ENCODE measurements at places on chromosomes 16 and 17. TPM values are rescaled to one million over a fixed set of nuclear protein-coding genes. Genes with fewer than 3 reads are reported as not detected.

- DNase-seq: no peak
- H3K27ac ChIP-seq: no peak overlapping the region
- no peak overlapping the region for H3K4me3 ChIP-seq
- H3K27me3 ChIP-seq: no peaks in the 10 kb centered on the region
These were observed 209.4 kb upstream of the C16orf82 start for GRCh38 chr16:26857371-26857770.

DNA sequence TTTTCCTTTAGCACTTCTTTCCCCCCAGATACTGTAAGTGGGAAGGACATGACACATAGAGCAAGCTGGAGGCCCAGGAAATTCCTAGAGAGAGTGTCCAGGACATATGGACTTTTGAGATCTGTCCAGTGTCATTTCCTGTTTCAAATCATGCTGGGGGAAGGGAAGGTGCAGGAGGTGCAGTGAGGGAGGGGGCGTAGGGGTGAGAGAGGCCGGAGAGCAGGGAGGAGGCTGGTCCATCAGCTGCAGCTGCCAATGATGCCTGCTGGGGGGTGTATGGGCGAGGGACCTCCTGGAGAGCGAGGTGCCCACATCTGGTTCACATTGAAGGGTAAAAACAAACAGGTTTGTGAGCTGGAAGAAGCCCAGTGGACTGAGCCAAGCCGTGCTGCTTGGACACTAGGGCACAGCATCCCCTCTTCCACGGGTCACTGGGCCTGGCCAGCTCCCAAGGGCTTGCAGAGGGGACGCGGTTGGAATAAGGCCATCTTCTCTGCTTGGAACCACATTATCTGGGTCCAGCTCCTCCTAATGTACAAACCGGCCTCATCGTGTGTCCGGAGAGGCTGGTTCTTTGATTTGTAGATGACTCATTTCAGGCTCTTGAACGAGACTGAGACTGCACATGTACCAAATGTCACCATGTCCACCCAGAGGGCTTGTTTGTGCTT, 70.4 kb upstream of the SMURF2 start:
- H3K27me3 ChIP-seq: no peaks in the 10 kb centered on the region
- no peak overlapping the region for H3K27ac ChIP-seq
- H3K4me3 ChIP-seq: no peak overlapping the region
- DNase-seq: no peak
- no peaks in the 10 kb centered on the region for H3K36me3 ChIP-seq
- H3K4me1 ChIP-seq: no peaks in the 10 kb centered on the region

GRCh38 chr17:17580662-17581470, 10.6 kb downstream of the PEMT start:
- H3K27ac ChIP-seq: peak overlapping the region; percentile 96
- no peaks in the 10 kb centered on the region for H3K36me3 ChIP-seq
- DNase-seq: peak; percentile 58

DNA sequence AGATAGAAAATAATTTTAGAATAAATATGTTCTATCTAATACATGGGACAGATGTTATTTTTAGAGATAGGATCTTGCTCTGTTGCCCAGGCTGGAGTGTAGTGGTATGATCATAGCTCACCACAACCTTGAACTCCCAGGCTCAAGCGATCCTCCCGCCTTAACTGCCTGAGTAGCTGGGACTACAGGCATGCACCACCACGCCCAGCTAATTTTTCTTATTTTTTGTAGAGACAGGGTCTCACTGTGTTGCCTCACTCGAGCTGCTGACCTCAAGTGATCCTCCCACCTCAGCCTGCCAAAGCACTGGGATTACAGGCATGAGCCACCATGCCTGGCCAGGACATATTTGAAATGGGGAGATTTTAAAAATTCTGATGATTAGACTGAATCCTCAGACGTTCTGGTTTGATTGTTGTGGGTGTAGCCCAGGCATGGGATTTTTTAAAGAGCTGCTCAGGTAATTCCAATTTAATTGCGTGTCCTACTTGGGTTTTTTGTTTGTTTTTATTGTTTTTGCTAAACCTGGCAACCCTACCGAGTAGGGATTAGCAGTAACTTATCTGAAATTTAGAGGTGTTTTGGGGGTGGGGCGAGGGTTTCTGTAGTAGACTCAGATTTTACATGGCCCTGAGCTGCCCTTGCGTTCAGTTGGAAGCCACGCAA, 142.9 kb downstream of the RAB11FIP4 start:
- H3K27ac ChIP-seq: no peak overlapping the region
- peak; percentile 29 for DNase-seq
- no peak overlapping the region for H3K4me3 ChIP-seq
- no peaks in the 10 kb centered on the region for H3K27me3 ChIP-seq
- H3K36me3 ChIP-seq: no peaks in the 10 kb centered on the region

GRCh38 chr16:82583422-82583821, 43.3 kb upstream of the CDH13 start:
- no peaks in the 10 kb centered on the region for H3K36me3 ChIP-seq
- H3K4me1 ChIP-seq: no peaks in the 10 kb centered on the region
- DNase-seq: peak; percentile 1
- no peaks in the 10 kb centered on the region for H3K27me3 ChIP-seq
- H3K4me3 ChIP-seq: no peak overlapping the region
- no peak overlapping the region for H3K27ac ChIP-seq

DNA sequence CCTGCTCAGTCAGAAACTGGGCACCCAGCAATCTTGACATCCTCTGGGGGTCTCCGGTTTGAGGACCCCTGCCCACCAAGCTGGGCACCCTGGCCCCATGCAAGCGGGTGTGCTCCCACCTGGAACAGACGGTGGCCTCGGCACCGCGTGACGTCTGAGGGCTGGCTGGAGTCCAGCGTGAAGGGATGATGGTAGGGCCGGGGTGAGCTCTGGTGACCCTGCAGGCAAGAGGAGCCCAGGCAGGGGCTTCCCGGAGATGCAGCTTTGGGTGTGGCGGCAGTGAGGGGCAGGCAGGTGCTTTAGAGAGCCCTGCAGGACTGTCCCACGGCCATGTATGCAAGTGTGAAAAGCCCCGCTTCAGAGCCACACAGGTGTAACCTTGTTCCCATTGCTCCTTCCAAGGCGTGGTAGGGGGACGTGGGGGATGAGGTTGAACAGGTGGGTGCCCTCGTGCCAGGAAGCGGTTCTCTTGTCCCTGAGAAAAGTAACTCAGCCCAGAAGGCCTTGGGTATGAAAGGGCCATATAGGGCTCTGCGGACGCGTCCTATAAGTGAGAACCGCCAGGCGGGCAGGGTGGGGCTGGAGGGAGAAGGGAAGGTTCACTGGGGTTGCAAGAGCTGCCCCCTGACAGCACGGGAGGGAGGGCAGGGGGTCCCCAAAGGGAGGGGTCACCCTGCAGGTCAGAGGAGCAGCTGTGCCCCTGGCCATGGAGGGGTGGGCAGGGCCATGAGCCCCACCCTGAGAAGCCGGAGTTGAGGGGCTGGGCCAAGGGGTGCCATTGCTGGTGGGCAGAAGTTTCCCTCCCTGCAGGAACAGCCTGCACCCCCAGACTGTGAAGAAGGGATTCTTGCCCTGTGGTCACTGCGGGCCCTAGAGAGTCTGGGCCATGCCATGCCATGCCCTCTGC, 9.2 kb downstream of the RGS11 start:
- peaks cover 14% of the 10 kb centered on the region for H3K36me3 ChIP-seq
- H3K4me1 ChIP-seq: no peaks in the 10 kb centered on the region
- H3K27me3 ChIP-seq: no peaks in the 10 kb centered on the region
- DNase-seq: no peak

- DNase-seq: peak; percentile 59
- H3K36me3 ChIP-seq: no peaks in the 10 kb centered on the region
- H3K4me1 ChIP-seq: no peaks in the 10 kb centered on the region
- no peak overlapping the region for H3K27ac ChIP-seq
- no peak overlapping the region for H3K4me3 ChIP-seq
- no peaks in the 10 kb centered on the region for H3K27me3 ChIP-seq
These were observed 42.2 kb upstream of the HAPSTR1 start for GRCh38 chr16:9049241-9049640.

DNA sequence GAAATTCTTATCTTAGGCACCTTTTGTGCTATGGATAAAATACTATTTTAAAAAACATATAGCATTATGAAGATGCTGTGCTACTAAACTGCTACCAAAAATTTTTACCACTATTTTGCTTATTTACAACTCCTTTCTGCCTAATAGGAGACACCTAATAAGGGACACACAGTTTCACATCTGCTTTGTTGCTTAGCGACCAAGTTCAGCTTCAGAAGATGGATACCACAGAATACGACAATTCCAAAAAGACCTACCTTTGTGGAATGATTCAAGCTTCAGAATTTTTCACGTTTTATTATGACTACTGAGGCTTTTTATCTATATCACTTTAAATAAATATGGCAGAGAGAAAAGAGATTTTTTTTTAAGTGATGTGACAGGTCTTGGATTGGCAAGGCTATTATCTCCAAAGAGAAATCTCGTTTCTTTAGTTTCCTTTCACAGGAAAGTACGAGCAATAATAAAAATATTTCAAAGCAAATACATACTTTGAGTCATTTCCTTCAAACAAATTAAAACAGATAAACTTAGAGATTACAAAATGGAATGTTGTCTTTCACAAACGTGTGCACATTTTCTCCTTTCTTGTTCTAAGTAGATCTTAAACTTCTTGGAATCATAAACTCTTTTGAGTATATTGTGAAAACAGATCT, 35.4 kb downstream of the SPAG9 start:
- no peaks in the 10 kb centered on the region for H3K4me1 ChIP-seq
- peak; percentile 23 for DNase-seq
- no peak overlapping the region for H3K27ac ChIP-seq
- no peaks in the 10 kb centered on the region for H3K36me3 ChIP-seq
- H3K27me3 ChIP-seq: no peaks in the 10 kb centered on the region

Gene B3GNT9
- total RNA-seq: 34.7 TPM

Gene HSPB9
- 0.67 TPM for total RNA-seq

Gene MC1R
- total RNA-seq: 7.2 TPM
